GM20000 (cell line): ENCODE measurements at places on chromosomes 7 and 10.
A peak's percentile ranks its signal among the peaks of the same experiment; 100 is the strongest.

- DNase-seq, result no peak
Observed at GRCh38 chr10:46220187-46220586, 66.6 kb upstream of the ANTXRL start.

DNA sequence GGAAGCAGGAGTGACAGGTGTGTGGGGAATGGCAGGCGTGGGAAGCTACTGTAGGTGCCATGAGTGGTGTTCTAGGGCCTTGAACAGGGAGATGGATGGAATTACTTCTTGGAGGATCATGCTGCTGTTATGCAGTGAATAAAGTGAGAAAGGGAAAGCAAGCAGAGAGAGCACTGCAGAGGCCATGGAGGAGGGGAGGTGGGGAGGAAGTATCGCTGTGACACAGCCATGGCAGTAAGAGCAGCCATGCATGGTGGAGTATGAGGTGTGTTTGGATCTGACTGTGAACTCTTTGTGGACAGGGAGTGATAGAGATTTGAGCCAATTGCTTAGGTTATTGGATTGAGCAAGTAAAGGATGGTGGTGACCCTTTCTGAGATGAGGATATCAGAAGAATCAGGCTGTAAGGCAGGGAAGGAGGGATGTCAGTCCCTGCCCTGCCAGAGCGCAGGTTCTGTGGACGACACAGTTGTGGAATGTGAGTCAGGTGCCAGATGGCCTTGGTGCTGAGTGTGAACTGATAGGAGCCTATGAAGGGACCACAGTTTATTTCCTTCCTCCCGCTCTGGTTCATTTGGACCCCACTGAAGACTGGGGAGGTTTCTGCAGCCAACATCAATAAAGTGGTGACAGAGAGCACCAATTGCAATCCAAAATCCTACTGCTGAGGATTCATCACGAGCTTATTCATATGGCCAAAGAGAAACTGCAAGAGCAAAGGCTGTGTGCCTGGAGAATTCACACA, 105.5 kb upstream of the TMEM72 start:
- DNase-seq, result no peak

GRCh38 chr10:78403781-78404180, 370.1 kb downstream of the RPS24 start:
- no peak for DNase-seq

DNA sequence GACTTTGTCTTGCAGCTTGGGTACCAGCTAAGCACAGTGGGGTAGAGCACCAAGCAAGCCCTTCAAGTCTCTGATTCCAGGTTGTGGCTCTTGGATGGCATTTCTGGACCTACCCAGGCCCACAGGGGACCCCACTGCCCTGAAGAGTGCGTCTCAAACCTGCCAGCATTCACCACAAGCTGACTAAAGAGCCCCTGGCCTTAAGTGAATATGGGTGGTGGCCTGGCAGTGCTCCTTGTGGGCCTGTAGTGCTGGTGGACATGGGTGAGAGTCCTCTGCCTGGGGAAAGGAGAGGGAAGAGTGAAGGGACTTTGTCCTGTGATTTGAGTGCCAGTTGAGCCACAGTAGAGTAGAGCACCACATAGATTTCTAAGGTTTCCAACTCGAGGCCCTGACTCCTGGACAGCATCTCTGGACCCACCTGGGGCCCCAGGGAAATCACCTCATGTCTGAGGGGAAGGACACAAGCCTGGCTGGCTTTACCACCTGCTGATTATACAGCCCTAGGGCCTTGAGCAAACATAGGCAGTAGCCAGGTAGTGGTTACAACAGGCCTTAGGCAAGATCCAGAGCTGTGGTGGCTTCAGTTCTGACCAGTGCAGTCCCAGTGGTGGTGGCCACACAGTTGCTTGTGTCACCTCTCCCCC, 23.7 kb downstream of the GSDME start:
- DNase-seq, result no peak

GRCh38 chr7:112103246-112103645, 103.0 kb downstream of the DOCK4 start:
- DNase-seq, result no peak

GRCh38 chr10:133315847-133316246, 7.1 kb downstream of the ZNF511 start:
- no peak for DNase-seq

DNA sequence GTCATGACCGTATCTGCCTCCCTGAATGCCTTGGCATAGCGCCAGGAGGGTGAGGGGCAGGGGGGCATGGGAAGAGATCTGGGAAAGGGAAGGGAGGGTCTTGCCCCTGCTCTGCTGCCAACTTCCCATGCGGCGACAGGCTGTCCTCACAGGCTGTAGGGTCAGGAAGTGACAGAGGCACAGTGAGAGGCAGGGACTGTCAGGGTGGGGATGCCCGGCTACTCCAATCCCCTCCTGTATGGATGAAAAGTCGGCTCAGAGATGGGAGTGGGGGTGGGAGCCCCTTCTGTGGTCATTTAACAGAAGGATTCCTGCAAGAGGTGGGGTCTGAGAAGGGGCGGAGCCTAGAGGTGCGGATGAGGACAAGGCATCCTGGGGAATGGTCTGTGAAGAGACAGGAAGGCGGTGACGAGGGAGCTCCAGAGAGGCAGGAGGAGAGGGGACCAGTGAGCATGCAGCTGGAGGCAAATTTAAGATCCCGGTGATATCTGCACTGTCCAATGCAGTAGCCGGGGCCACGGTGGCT, 20.8 kb upstream of the UNC5B start:
- no peak for DNase-seq

DNA sequence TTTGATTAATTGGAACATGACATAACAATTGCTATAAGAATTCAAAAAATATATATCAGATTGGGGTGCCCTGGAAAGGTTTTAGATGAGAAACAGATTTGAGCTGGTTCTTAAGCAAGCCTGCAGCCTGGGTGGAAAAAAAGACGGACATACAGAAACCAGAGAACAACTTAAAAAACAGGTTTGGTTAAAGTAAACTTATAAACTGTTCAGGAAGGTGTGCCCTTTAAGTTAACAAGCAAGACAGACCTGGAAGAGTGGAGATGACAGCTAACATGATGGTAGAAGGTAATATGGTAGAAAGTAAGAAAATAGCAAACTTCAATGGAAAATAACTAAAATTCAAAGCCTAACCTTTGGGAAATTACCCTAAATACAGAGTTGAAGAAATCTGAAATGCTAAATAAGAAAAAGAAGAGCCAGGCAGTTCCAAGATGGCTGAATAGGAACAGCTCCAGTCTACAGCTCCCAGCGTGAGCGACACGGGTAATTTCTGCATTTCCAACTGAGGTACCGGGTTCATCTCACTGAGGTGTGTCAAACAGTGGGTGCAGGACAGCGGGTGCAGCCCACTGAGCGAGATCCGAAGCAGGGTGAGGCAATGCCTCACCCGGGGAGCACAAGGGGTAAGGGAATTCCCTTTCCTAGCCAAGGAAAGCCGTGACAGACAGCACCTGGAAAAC, 52.2 kb downstream of the CADPS2 start:
- DNase-seq, result no peak

GRCh38 chr7:149859369-149859768, 14.4 kb upstream of the ATP6V0E2 start:
- no peak for DNase-seq

DNA sequence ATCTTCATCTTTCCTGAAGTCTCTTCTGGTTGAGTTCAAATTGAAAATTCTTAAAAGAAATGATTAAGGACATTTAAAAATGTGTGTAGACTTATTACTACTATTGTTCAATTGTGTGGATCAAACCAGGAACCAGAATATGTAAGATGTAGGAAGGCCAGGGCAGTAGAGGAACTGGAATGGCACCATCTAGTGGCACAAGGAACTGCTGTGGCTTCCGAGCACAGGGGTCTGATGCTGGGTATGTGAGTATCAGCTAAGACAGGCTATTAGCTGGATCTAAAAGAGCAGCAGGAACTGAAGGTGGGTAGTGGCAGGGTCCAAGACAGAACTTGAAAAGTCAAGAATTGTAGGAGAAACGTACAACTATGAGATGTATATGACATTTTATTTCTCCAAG, 247.3 kb downstream of the SEMA3A start:
- DNase-seq, result peak; percentile 11

DNA sequence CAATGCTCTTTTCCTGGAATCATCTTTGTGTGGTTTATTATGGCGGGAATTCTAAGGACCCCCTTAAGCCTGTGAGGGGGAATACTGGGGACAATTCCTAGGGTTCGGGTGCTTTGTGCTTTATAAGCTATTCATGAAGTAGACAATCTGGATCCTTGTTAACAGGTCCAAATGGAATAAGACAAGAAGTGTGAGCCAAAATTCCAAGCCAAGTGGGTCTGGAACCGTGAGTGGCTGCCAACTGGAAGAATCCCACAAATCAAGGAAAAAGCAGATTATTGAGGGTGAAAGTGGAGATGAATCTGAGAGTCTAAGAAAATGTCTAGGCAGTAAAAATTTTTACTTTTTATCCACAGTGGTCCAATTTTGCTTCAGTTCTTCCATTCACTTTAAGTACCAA, 136.8 kb downstream of the MDFIC start:
- no peak for DNase-seq

- no peak for DNase-seq
Observed at GRCh38 chr10:121639416-121639815, 41.2 kb upstream of the FGFR2 start.

- no peak for DNase-seq
Observed at GRCh38 chr7:42285383-42285824, 48.4 kb upstream of the GLI3 start.
